ENCODE measurements at places on chromosomes 2 and 18. TPM values are rescaled to one million over a fixed set of nuclear protein-coding genes. Genes with fewer than 3 reads are reported as not detected.

Gene DNMT3A
- 18.4 TPM for total RNA-seq

Gene TTC27
- total RNA-seq = 24.0 TPM

Gene B4GALT6
- total RNA-seq = 6.0 TPM

Gene GLB1L
- total RNA-seq = 27.6 TPM

Gene DSG4
- not detected for total RNA-seq

Gene SCYGR5
- not detected for total RNA-seq

Gene DSEL
- total RNA-seq = 156 TPM

Gene ACMSD
- total RNA-seq = not detected

Gene DNAJC5G
- total RNA-seq = not detected

Gene GAL3ST2
- total RNA-seq = not detected

Gene CCDC88A
- 47.1 TPM for total RNA-seq

Gene NPPC
- not detected for total RNA-seq

Gene CAVIN2
- total RNA-seq = 21.0 TPM

Gene SPC25
- not detected for total RNA-seq

Gene TXNDC2
- under 0.01 TPM for total RNA-seq
